NCI-H2107 (cell line): ENCODE measurements at places on chromosomes 2 and 18.

GRCh38 chr2:211354481-211354880 lies 798.1 kb downstream of the CPS1 start:
- DNase-seq, result no peak

GRCh38 chr2:45643543-45644542 lies 7.6 kb upstream of the PRKCE start:
- no peak for DNase-seq

- DNase-seq, result no peak
Observed at GRCh38 chr2:170244555-170244954, 66.6 kb downstream of the MYO3B start.

DNA sequence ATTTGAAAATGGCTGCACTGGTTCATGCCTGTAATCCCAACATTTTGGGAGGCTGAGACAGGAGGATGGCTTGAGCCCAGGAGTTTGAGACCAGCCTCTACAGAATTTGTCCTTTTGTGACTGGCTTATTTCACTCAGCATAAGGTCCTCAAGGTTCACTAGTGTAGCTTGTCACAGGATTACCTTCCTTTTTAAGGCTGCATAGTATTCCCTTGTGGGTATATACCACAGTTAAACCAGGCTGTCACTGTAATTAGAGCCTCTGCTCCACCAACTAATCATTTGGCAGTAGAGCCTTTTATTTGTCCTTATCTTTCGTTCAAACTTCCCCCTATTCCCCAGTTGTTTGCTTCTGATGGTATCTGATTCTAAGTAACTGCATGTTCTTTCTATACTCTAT lies 50.4 kb upstream of the SELENOI start:
- DNase-seq, result no peak

GRCh38 chr2:206867006-206867405 lies 72.3 kb upstream of the CPO start:
- no peak for DNase-seq

- DNase-seq, result no peak
Observed at GRCh38 chr18:22020867-22021370, 148.5 kb upstream of the GATA6 start.

DNA sequence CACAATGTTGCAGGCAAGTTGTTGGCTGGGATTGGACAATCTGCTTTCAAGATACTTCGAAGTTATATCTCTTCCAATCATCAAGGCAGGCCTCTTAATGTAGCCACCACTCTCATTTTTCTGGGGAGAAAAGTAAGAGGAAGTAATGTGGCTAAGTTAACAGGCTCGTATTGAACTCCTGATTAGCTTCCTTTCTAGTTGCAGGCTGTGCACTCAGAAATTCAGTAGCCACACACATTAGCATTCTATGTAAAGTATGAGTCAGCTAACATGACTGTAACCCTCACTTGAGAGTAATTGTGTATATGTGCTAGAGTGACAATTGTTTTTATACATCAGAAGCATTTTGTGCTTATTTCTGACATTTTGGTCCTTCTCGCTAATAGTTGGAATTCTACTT lies 3.3 kb downstream of the TWSG1 start:
- no peak for DNase-seq
